ENCODE measurements at places on chromosomes 3 and 15.

DNA sequence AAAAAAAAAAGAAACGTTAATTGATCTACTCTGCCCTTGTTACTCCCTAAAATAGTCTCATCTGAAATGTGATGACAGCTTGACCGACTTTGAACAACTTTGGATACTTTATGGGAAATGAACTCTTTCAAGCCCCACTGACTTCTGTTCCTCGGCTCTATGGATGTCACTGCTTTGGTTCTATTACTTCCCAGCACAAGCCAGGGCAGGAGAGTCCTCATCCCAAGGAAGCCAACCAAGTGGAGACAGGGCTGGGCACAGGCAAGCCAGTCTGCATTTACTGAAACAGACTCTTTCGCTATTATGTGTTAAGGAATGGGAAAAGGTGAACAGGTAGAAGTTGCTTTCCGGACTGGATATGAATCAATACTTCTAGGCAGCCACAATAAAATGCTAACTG lies 444.0 kb downstream of the FOXP1 start:
- no peak for DNase-seq

DNA sequence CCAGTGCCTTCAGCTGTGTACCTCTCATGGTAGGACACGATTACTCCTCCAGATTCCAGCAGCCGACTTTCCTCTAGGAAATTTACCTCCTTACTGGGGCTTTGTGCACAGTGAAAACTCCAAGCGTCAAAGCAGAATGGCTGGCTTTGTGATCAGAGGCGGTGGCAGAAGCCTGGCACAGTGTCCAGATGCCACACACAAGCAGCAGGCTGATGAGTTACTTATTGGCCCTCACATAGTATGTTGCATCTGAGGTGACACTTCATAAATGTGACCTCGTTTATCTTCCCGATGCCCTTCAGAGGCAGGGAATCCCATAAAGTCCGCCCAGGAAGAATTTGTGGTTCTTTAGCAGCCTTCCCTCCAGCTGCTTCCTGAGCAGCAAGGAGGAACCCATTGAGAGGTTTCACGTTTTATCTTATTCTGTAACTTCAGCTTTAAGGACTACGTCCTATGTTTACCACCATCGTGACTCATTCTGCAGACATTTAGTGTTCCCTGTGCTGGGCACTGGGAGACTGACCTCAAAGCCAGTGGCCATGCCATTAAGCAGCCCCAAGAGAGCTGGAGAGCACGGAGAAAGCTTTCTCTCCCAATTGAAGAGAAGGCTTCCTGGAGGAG lies 107.1 kb upstream of the C15orf61 start:
- no peak for DNase-seq

DNA sequence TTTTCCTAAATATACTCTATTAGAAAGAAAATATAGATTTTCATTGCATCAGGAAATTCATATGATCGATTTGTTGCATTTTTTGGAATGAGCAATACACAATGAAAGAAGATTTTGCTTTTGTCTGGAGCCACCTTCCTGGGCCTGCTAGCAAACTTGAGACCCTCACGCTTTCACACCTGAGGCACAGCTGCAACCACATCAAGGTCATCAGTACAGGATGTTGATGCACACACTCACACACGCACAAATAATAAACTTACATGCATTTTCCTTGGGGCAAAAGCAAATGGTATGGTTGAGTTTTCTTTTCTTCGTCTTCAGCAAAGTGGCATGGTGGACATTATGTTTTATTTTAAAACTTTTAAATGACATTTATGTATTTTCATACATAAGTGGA lies 64.8 kb upstream of the SATB1 start:
- no peak for DNase-seq

DNA sequence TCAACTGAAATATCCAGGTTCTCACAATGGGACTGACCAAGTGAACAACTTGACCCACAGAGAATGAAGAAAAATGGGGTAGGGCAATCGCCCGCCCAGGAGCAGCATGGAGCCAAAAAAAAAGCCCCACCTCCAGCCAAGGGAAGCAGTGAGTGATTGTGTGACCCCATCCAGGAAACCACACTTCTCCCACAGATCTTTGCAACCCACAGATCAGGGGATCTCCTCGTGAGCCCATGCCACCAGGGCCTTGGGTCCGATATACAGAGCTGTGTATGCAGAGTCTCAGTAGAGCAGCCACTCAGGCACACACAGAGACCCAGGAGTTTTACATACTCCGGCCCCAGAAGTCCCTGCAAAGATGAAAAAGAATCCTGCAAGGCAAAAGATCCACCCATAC lies 35.7 kb downstream of the PYGO1 start:
- DNase-seq, result no peak

DNA sequence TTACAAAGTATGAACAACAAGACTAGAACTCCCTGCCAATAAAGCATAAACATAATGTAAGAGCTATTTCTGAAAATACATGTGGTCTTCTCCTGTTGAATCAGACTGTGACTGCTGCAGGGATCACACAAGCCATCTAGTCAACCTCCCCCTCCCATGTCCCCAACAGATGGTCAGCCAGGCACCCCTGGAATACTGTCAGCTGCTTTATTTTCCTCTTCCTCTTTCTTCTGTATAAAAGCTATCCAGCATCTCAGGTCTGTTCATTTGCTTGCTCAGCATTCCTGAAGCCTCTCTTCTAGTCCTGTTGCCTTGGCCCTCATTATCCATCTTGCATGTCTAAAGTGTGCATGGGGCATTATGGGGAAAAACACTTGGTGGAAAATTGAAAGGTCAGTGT lies 6.5 kb upstream of the MINDY4B start:
- no peak for DNase-seq

DNA sequence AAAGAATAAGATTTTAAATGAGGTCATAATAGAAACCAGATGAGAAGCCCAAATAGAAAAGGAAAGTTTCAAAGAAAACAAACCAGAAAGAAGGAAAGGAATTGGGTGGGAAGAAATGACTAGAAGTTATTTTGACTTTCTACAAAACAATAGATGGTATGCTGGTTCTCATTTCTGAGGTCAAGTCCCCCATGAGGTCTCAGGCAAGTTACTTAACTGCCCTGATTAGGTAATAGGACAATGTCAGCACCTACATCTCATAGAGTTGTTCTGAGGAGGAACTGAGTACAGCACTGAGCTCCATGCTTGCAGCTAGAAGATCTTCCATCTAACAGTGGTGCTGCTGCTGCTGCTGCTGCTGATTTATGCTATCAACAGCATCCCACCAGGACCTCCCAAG lies 185.9 kb downstream of the ERC2 start:
- DNase-seq, result no peak

DNA sequence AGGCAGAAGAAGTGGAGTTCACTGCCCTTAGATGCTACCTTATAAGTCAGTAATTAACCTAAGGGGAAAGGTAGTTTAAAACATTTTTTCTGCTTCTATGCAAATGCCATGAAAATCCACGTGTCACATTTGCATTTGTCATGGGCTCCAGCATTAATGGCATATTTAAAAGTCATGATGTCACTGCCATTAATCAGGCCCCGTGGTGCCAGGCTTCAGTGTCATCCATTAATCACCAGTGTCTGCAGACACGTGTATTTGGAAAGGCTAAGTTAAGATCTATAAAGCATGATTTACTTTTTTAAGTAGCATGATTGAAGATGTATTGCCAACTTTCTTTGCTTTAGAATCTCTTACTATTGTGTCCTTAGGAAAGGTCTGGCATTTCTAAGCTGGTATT lies 857.8 kb downstream of the TUSC7 start:
- no peak for DNase-seq

DNA sequence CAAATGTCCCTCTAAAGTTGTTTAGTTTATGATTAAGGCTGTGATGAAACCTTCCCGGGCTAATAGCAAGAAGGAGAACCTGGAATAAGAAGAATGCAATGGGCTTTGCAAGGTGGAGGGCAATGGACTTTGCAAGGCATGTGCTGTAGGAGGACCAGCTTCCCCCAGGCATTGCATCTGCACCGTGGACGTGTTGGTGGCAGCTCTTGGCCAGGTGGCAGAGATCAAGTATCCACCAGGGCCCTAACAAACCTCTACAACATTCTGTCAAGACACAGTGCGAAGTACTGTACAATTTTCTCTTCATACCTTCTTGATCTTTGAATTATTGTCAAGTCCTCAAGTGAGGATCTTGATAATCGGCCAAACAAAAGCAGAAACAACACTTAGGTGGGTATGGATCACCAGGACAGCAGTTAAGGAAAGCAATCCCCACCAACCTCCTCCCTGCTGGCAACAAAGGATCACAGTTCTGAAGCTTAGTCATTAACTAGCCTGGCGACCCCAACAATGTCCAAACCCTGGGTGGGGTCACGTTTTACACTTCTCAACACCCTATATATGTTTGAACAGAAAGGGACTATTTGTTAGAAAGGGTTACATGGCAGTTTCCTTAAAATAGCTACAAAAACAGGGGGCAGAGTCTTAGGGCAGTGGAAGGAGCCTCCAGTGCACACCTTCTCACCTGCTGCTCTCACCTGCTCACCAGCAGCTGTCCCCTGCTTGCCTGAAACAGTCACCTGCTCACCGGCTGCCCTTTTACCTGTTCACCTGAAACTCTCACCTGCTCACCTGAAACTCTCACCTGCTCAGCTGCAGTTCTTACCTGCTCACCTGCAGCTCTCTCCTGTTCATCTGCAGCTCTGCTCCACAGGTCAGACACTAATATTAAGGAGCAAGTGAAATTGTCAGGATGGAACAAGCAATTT lies 137.9 kb upstream of the LIPC start:
- DNase-seq, result no peak

DNA sequence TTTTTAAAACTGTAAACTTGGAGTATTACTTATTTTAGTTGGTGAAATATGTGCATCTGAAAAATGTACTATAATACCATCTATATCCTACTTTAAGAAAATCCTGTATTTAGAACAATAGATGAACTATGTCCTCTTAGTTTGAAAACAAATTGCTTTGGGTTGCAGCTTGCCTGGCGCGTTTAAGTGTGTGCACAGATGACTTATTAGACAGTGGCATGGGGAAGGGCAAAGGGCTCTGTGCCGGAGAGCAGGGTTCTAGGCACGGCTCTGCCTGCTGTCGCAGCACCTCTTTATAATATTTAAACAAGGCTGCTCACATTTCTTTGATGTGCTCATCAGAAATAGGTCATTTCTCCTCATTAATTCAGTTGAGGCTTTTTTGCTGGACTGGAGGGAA lies 10.0 kb downstream of the PXK start:
- no peak for DNase-seq

DNA sequence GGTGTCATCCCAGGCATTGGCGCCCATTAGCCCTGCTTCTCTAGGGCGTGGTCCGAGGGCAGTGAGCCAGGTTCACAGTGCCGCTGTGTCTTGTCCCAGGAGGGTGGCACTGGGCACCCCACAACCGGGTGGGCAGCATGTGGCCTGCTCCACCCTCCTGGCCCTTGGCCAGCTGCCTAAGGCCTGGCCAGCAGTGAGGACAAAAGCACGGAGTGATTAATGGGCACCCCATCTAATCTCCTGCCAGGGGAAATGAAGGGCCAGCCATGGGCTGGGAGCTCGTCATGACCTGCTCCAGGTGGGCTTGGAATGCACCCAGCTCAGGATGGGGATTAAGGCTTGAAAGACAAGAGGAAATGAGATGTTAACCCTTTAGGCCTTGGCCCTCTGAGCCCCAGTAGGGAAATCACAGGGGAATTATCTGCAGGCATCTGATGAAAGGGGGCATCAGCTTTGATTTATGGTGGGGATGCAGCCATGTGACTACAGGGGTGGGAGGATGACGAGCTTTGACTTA lies 5.2 kb downstream of the THSD4 start:
- DNase-seq, result no peak

DNA sequence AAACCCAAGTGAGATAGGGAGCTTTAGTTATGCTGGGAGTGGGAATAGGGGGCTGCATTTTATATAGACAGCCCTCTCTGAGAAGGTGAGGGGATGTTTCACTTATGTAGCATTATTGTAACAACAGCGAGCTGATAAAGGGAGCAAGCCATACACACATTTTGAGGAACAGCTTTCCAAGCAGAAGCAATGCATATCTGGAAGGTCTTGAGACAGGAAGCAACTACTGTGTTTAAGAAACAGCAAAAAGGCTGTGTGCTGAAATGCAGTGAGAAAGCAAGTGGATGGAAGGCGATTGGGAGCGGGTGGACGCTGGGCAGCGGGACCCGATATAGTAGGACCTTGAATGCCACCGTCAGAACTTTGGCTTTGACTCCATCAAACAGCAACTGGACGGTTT lies 155.9 kb upstream of the TBL1XR1 start:
- no peak for DNase-seq

- DNase-seq, result no peak
Observed at GRCh38 chr3:181711325-181712135, at the start of gene SOX2. SOX2 (plus strand) TSS chr3:181711925; CDS start chr3:181712361, 436 bp downstream.

All from stimulated activated CD4-positive, alpha-beta T cell treated with anti-CD3 and anti-CD28 coated beads, Interleukin-1b, Interleukin-23, amount 100 ng/mL, for 1 hour (primary cell).